ENCODE measurements at places on chromosomes 4 and X. TPM values are rescaled to one million over a fixed set of nuclear protein-coding genes. Genes with fewer than 3 reads are reported as not detected.

DNA sequence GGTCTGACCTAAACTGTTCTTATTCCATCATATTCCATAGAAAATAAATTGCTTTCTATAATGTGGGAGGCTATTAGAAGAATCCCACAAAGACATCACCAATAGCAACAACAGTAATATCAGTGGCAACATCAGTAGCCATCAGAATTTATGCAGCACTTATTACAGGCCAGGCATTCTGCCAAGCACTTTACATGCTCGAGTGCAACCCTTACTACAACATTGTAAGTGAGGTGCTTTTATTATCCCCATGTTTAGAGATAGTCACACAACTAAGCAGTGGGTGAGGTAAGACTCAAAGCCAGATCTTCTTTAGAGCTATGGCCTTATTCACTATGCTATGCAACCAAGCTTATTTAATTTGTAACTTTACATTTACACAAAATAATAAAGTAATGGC, 317.1 kb upstream of the BMP3 start:
- no peak for DNase-seq

- no peak for DNase-seq
Measured at GRCh38 chrX:63755892-63756291, 29.1 kb downstream of the ARHGEF9 start.

DNA sequence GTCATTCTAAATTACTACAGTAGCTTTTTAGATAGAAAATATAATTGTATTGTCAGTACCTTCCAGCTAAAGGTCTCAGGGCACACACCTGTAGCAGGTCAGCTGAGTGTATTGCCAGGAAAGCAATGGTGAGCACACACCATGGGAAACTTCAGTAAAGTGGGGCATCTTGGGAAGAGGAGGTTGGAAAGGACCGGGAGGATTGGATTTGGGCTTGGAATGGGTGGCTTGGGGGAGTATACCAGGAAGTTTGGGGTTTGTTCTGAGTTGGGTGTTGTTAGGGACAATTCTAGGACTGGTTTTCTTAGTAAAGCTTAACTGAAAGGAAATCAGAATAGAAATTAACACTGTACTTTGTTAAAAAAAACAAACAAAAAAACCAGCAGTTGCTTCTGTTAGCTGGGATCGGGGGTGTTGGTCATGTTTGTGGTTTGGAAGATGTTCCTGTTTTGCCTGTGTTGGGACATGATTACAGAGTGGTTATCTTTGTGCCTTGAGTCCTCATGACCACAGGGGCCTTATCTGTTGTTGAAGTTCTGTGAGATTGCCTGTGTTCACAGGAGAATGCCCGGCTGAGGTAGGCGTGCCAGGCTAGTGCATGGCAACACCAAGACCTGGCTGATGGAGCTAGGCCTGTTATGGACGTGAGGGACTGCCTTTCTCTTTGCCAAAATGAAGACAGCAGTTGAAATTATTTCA, 35.1 kb downstream of the PRIMPOL start:
- DNase-seq: no peak

DNA sequence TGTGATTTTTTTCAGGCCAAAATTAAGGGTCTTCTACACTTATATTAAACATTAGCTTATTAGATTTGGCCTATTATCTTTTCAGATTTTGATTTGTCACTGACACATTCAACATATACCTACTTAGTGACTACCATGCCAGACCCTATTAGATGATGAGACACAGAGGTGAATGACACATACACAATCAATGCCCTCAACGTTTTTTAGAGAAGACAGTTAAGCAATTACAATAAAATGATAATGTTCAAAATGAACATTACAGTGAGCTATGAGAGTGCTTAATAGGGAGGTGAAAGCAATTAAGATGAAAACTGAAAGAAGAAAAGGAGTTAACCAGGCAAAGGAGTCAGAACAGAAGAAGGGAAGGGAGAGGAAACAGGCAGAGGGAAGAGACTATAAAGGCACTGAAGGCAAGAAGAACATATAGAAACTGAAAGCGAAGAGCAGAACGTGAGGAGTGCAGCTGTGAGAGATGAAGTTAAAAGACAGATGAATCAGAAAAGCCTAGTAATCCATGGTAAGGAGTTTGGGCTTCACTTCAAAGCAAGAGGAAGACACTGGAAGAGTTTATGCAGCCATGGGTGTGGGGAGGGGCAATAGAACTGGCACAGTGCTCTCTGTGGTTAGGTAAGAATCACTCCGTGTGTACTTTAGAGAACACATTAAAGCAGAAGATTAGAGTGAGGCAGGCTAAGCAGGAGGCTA, 119.0 kb downstream of the REELD1 start:
- no peak for DNase-seq

DNA sequence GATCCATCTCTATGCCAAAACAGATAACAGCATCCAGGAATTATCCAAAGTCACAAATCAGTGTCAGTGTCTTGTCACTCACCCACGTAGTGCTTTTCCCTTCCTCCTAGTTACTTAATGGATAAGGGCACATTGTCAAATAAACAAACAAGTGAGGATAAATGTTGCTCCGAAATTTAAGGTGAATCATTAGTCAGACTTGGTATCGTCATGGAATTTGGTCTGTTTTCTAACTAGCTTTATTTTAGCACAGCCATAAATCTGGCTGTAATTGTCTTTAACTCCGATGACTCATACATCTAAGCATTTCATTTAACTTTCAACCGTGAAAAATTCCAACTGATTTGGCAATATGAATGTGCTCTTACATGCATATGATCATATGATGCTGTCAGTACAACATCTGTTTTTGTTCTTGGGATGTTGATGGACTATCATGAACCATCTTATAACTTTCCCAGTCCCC, 83.3 kb downstream of the SNCA start:
- no peak for DNase-seq

Gene CD38
- total RNA-seq: 1.1 TPM

- no peak for DNase-seq
Measured at GRCh38 chrX:31366041-31366440, 294.2 kb upstream of the FTHL17 start.

Gene ZNF41
- total RNA-seq: 6.0 TPM

- DNase-seq: no peak
Measured at GRCh38 chr4:123338715-123339114, 57.9 kb upstream of the SPRY1 start.

DNA sequence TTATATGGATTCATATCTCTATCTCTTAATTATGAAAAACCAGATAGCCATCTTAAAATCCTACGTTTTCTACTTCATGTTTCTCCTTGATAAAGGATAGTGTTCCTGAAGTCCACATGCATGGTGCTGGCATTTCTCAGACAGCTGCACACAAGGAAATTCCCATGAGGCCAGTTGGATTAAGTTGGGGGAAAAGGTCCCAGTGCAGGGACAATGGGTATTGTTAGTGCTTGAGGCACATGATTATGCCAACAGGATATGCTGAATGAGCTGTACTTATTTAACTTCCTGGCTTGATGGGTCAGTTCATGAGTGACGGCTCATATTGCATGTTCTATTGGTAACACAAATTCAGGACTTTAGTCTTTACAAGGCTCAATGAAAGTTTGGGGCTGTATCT, 913.9 kb upstream of the NDST4 start:
- DNase-seq: no peak

- no peak for DNase-seq
Measured at GRCh38 chr4:111266937-111267336, 644.1 kb upstream of the PITX2 start.

GRCh38 chrX:23953908-23954269, 46.1 kb downstream of the CXorf58 start:
- no peak for DNase-seq

DNA sequence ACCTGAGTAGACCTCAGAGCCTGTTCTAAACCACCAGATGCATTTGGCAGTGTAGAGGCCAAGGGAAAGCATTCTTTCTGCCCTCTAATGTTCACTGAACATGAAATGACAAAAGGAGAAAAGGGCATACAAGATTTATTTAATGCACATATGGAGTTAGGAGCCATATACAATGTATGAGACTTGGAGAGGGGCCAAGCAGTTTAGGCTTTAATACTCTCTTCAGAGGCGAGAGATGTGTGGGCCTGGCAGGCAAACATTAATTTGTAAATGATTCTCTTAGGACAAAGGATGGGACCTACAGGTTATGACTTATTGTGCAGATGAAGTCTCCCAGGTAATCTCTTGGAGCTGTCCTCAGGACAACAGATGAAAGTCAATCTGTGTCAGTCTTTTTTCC, 631.9 kb downstream of the ADGRL3 start:
- DNase-seq: no peak

Gene CXCL6
- total RNA-seq: 10.1 TPM

- no peak for DNase-seq
Measured at GRCh38 chr4:1846580-1846979, 9.4 kb downstream of the LETM1 start.

GRCh38 chr4:150817804-150818528, 197.1 kb downstream of the LRBA start:
- no peak for DNase-seq

DNA sequence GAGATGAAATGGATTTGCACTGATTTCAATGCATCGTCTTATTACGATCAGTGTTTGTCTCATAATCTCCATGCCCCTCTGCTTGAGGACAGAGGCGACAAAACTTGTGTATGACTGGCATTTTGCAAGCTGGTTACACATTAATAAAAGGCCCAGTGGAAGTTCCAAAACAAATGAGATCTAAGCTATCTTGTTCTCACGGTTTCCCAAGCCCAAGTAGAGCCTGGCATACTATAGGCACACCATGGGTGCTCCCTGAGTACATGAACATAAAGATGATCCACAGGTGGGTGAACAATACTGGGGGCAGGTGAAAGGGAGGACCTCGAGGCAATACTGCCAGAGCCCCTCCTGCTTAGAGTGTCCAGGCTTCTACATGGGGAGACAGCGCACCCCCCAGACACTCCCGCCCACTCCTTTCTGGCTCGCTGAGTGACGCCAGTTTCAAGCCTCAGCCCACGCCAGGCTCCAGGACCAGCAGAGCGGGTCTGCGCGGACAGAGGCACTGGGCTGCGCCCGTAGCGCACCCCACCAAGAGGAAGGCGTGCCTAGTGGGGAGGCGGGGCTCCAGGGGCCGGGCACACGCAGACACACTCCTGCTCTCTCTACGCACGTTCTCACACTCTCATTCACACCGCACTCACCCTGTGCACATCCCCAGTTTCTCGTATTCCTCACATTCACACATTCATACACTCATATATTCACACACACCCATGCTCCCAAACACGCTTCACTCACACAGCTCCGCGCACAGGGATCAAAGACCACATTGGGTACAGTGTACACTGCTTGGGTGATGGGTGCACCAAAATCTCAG, 8.9 kb upstream of the GSX2 start:
- no peak for DNase-seq

Gene EPGN
- total RNA-seq: 118 TPM

GRCh38 chr4:41197495-41197894, 16.8 kb downstream of the APBB2 start:
- DNase-seq: no peak

- no peak for DNase-seq
Measured at GRCh38 chr4:111360906-111361305, 738.0 kb upstream of the PITX2 start.

GRCh38 chrX:150084496-150085229, 146.4 kb upstream of the EOLA2 start:
- no peak for DNase-seq

DNA sequence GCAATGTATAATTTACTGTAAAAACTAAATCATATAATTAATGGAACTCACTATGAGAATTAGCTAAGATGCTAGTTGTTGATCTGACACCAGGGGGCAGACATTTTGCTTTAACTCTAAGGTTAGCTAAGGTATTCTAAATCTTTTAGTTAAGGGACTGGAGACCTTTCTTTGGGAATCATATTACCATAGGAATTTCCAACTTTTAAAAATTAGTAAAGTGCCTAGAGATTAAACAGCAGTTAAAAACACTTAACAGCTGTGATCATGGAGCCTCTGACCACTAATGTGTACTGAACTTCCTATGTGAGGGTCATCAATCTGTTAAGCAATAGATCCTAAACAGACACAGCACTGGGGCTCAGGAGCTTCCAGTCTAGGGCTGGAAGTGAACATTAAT, 226.6 kb downstream of the NSUN7 start:
- no peak for DNase-seq

DNA sequence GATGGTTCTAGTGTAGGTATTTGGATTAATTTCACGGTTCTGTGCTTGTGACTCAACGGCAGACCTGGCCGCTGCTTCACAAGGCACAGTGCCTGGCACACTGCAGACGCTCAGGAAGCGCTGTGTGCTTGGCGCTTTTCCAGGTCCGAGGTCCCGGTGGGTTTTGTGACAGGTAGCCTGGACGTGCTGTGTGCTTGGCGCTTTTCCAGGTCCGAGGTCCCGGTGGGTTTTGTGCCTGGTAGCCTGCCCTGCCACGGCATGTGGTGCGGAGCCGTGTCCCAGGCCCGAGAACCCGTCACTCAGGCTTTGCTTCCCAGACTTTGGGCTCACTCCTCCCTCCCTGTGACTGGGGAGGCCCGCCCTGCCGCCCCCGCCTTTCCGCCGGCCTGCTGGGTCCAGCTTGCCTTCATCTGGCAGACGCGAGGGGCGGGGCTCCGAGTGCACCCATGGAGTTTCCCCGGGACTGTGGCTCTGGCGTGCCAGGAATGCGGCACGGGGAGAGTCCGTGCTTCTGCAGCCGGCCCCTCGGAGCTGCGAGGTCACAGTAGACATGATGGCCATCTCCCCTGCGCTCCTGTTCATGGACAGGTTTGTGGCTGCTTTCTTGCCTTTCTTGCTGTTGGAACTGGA, 44.2 kb downstream of the TBC1D14 start:
- DNase-seq: no peak

- DNase-seq: no peak
Measured at GRCh38 chr4:100017637-100018310, 67.7 kb upstream of the H2AZ1 start.

GRCh38 chrX:123337886-123338639, 154.0 kb downstream of the GRIA3 start:
- no peak for DNase-seq

- no peak for DNase-seq
Measured at GRCh38 chrX:135454816-135455215, 33.1 kb downstream of the SMIM10L2A start.
